Mesenchymal stem cell (in vitro differentiated cells and primary cell): ENCODE measurements at places on chromosomes 1 and 21.

DNA sequence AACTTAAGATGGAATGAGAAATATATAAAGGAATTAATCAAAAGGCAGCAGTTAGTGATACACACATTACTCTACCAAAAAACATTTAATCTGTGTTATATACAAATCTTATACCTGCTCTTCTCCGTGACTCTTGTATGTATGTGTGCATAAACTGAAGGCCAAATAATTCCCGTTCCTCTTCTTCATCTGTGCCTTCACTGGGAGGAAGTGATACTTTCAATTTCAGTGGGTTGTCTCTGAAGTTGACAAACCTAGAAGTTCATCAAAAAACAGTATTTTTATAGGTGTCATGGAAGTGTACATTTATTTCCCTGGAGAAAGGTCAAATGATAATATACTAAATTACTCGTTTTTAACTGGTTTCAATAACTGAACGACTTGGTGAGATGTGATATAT, 19.3 kb downstream of the TRMT13 start:
- no peak for DNase-seq
- H3K36me3 ChIP-seq = peaks cover 33% of the 10 kb centered on the region
- no peaks in the 10 kb centered on the region for H3K27me3 ChIP-seq
- no peak overlapping the region for H3K27ac ChIP-seq
- H3K4me3 ChIP-seq = no peak overlapping the region

GRCh38 chr1:1671365-1672119, 12.7 kb upstream of the CDK11B start:
- peaks cover 48% of the 10 kb centered on the region for H3K36me3 ChIP-seq
- no peaks in the 10 kb centered on the region for H3K27me3 ChIP-seq
- no peak overlapping the region for H3K4me3 ChIP-seq

- no peaks in the 10 kb centered on the region for H3K36me3 ChIP-seq
- peak overlapping the region; percentile 28 for H3K27ac ChIP-seq
- H3K4me3 ChIP-seq = peak overlapping the region; percentile 78
These were observed 959 bp downstream of the CD58 start for GRCh38 chr1:116569776-116570357.

GRCh38 chr1:115135681-115136080, 46.4 kb upstream of the TSPAN2 start:
- H3K36me3 ChIP-seq = no peaks in the 10 kb centered on the region
- peaks cover 8% of the 10 kb centered on the region for H3K4me1 ChIP-seq
- no peaks in the 10 kb centered on the region for H3K27me3 ChIP-seq
- peak; percentile 4 for DNase-seq

- H3K27ac ChIP-seq = no peak overlapping the region
- H3K27me3 ChIP-seq = no peaks in the 10 kb centered on the region
- DNase-seq = no peak
- H3K4me1 ChIP-seq = no peaks in the 10 kb centered on the region
- no peaks in the 10 kb centered on the region for H3K36me3 ChIP-seq
- peak overlapping the region; percentile 50 for H3K4me3 ChIP-seq
These were observed 9.8 kb upstream of the TSPAN2 start for GRCh38 chr1:115098979-115099692.

- H3K27ac ChIP-seq = no peak overlapping the region
- H3K4me3 ChIP-seq = no peak overlapping the region
- no peak for DNase-seq
- H3K36me3 ChIP-seq = no peaks in the 10 kb centered on the region
- H3K27me3 ChIP-seq = no peaks in the 10 kb centered on the region
These were observed 9.1 kb upstream of the MATN1 start for GRCh38 chr1:30732277-30732996.
